ENCODE measurements at places on chromosomes 6 and 20.
A peak's percentile ranks its signal among the peaks of the same experiment; 100 is the strongest.

GRCh38 chr6:70834520-70834919 lies 122.3 kb downstream of the B3GAT2 start:
- no peak for DNase-seq

- DNase-seq: peak; percentile 34
These were observed 31.2 kb upstream of the PDE7B start for GRCh38 chr6:135820340-135820739.

- DNase-seq: no peak
These were observed 797.7 kb upstream of the MAN1A1 start for GRCh38 chr6:120147071-120147871.

DNA sequence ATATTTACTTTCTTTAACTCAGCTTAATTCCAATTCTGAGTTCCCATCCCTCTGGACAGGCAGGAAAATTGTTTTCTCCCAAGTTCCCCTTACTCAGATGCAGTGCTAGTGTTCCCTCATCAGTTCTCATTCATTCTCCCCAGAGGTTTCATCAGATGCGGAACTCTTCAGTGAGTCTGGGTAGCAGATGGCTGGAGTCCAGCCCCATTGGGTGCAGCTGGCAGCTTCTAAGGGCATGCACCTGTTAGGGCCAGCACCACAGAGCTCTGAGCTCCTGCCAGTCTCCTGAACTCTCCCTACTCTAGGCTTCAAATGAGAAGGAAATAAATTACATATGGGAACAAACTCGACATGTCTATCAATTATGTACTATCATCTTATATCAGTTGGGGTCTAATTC lies 76.6 kb downstream of the SOD2 start:
- no peak for DNase-seq

DNA sequence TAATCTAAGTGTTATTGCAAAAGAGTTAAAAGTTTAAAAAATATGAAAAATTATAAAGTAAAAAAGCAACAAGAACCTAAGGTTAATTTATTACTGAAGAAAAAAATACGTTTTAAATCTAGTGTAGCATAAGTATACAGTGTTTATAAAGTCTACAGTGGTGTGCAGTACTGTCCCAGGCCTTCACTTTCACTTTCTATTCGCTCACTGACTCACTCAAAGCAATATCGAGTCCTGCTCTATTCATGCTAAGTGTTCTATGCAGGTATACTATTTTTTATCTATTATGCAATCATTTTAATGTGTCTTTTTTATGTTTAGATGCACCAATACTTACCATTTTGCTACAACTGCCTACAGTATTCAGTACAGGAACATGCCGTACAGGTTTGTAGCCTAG lies 113.0 kb downstream of the MANEA start:
- no peak for DNase-seq

DNA sequence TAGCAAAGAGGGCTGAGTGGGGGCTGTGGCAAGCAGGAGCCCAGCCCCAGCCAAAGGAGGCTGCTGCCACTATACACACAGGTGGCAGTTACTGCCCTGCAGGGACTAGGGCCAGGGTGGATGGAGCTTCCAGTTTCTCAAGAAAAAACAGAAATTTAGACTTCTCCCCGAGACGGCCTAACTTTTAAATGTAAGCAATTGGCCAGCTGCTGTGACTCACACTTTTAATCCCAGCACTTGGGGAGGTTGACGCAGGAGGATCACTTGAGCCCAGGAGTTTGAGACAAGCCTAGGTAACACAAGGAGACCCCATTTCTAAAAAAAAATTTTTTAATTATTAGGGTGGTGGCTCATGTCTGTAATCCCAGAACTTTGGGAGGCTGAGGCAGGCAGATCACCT lies 98.2 kb upstream of the NFATC2 start:
- DNase-seq: no peak

DNA sequence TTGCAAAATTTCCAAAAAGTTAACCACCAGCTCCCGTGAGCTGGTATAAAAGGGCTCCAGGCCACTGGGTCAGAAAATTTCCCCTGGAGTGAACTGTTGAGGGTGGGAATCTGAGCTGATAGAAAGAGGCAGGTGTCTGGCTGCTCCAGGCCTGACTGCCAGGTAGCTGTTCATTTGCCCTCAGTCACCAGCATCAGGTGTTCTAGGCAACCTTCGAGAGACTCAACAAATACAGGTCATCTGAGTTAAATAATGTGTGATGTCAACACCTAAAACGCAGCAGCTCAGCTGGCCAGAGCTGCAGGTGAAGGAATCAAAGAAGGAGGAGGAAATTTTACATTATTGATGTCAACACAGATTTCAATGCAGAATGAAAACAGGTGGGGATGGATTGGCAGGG lies 46.7 kb downstream of the KCNK5 start:
- DNase-seq: no peak

DNA sequence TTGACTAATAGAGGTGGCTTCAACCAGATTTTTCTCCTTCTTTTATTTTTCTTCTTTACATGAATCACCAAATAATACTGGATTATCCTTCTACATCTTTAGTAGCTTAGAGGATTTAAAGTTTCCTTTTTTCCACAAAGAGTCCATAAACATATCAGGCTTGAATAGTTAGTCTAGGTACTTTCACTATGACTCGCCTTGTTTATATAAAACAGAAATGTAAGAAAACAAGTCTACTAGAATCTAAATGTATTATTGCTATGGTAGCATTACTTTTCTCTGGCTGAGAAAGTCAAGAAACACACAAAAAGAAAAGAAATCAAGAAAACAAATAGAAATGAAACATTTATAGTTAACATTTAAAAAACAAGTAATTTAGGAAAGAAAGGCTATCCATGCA lies 215.2 kb downstream of the PTPRK start:
- no peak for DNase-seq

- no peak for DNase-seq
These were observed 273.4 kb downstream of the MEI4 start for GRCh38 chr6:77926198-77926751.

DNA sequence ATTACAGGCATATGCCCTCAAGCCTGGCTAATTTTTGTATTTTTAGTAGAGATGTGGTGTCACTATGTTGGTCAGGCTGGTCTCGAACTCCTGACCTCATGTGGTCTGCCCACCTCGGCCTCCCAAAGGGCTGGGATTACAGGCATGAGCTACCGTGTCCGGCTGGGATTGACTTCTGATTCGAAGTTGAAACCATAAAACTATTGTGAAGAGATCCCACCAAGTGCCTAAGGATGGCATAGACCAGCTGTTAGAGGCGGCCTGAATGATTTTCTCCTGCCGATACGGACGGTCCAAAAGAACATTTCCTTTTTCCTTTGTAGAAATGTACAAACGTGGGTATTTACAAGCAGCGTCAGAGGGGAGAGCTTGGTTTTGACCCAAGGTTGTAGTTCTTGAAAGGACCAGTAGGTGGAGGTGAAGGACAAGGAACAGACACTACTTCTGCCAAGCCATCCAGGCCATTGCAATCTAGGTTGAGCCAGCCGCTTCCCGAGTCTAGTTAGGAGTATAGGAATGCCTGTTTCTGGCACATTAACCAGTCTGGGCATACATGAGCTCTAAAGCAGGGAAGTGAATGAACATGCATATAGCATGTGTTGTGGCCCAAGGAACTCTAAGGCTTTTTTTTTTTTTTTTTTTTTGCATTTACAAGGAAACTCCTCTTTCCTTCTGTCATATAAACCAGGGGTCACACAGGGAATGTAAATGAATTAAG lies 29.0 kb downstream of the MOCS3 start:
- no peak for DNase-seq

- no peak for DNase-seq
These were observed 162.2 kb upstream of the THEMIS start for GRCh38 chr6:128062882-128063603.

GRCh38 chr6:45614488-45615285 lies 237.0 kb upstream of the SUPT3H start:
- DNase-seq: no peak

DNA sequence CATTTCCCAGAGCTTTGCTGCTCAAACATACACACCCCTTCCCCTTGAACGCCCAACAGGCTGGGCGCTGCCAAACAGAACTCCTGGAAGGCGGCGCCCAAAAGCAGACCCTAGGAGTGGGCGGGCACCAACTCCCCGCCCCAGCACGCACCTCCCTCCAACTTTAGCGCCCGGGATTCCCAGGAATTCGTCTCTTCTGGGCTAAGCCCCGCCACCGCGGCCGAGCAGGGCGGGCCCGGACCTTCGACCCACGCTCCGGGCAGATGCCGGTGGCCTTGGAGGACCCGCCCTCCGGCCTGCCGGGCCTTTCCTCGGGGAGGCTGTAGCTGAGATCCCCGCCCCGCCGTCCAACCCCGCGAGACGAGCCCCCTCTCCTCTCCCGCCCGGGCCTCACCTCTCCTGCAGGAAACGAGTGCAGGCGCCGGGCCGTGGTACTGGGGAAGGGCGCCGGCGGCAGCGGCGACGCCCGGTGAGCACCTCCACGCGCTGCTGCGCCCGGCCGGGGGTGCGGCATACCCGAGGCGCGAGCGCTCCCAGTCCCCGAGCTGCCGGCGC lies 659 bp downstream of the MCUR1 start:
- DNase-seq: peak; percentile 61

- no peak for DNase-seq
These were observed 22.5 kb downstream of the SOX4 start for GRCh38 chr6:21616005-21616404.

GRCh38 chr6:35092362-35093117 lies 48.6 kb downstream of the TCP11 start:
- no peak for DNase-seq

DNA sequence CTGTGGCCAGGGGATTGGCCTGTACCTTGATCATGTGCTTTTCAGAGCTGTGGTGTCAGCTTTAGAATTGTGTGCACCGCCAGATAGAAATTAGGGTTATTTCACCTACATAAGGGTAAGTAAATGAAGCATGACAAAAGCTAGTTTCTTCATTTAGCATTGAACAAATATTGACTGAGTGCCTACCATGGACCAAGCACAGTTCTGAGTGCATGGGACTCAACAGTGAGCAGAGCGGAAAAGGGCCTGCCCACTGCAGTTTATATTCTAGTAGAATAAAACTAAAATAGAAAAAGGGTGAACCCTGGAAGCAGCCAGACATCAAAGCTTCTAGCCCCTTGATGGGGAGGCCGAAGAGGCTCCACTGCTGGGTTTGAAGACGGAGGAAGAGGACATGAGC lies 25.6 kb downstream of the ECT2L start:
- no peak for DNase-seq

GRCh38 chr20:59149678-59150504 lies 13.7 kb upstream of the ZNF831 start:
- peak; percentile 25 for DNase-seq

DNA sequence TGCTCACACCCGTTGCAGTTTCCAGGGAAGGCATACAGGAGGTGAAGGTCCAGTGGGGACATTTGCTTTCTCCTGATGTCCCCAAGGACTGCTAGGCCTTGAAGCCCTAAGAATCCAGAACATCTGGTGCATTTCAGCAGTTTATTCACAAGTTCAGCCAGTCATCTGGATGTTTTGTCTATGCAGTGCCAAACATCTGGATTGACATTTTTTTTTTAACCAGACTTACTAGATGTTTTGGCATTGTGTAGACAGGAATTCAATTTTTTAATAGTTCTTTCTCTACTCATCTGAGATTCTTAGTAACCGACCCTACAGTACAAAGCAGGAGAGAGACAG lies 256.2 kb downstream of the CLIC5 start:
- DNase-seq: no peak

GRCh38 chr20:44747166-44748004 lies 1.7 kb downstream of the KCNK15 start:
- peak; percentile 67 for DNase-seq

DNA sequence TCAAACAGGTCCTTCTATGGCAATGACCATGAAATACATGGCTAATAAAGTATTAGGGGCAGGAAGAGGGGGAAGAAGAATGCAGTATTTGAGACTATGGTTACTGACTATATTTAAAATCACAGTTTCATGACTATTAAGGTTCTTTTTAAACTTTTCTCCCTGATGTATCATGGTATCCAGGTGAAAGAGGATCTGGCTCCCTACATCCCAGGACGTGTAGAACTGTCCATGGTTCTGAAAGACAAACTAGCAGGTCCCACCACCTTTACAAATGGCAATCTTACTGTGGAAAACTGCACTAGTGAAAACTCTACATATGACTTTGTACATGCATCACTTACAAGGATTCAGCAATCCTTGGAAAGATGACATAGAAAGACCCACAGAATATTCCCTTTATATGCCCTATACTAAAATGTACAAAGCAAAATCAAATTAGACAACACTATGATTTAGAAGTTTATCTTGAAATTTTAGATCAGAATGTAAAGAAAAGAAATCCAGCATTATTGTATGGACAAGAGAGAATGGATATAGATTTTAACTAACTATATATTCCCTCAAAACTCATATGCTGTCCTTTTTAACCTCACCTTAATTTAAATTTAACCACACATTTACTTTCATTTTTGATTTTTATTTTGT lies 33.5 kb downstream of the RPP21 start:
- DNase-seq: no peak

DNA sequence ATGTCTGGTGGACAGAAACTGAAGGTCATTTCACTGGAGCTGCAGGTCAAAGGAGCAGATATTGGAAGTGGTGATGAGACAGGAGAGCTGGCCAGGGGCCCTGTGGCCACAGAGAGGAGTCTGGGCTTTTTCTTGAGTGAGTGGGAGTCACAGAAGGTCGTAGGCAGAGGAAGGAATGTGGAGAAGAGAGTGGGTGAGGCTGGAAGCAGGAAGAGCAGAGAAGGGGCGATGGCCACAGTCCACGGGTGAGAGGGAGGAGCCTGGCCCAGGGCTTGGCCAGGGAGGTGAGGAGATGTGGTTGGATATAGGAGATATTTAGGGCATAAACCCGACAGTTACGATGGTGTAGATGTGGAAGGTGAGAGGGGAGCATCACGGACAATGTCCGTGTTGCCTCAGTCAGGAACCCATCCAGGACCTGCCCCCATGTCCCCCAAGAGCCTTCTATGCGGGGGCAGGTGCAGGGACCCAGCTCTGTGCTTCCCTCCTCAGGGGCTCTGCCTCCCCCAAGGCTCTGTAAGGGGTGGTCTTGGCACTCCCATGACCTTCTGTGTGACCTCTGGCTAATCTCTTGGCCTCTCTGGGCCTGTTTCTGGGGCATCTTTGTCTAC lies 150.5 kb upstream of the PTPN1 start:
- no peak for DNase-seq

DNA sequence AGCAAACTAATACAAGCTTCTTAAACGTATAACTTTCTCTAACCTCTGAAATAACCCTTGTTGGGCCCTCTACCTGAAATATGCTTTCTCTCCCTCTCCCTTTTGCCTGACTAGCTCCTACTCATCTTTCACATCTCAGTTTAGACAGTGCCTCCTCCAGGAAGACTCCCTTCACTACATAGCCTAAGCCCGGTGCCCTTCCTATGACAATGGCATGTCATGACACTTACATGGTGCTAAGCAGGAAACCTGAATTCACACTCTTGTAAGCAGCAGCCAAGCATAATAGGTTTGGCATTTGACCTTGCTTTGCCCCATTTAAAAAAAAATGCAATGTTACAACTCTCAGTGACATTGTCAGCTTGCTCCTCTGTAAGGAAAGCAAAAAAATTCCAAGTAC lies 33.1 kb upstream of the FBXL4 start:
- no peak for DNase-seq

- no peak for DNase-seq
These were observed 71.0 kb downstream of the FUT9 start for GRCh38 chr6:96086745-96087144.

Data from left ventricle myocardium inferior (tissue), 1 donor.